Activated naive CD8-positive, alpha-beta T cell treated with anti-CD3 and anti-CD28 coated beads, Interleukin-2, amount 10 ng/mL, durations not matched to agents 7 days and 5 days (primary cell): ENCODE measurements at places on chromosomes 5 and 9. TPM values are rescaled to one million over a fixed set of nuclear protein-coding genes. Genes with fewer than 3 reads are reported as not detected.

DNA sequence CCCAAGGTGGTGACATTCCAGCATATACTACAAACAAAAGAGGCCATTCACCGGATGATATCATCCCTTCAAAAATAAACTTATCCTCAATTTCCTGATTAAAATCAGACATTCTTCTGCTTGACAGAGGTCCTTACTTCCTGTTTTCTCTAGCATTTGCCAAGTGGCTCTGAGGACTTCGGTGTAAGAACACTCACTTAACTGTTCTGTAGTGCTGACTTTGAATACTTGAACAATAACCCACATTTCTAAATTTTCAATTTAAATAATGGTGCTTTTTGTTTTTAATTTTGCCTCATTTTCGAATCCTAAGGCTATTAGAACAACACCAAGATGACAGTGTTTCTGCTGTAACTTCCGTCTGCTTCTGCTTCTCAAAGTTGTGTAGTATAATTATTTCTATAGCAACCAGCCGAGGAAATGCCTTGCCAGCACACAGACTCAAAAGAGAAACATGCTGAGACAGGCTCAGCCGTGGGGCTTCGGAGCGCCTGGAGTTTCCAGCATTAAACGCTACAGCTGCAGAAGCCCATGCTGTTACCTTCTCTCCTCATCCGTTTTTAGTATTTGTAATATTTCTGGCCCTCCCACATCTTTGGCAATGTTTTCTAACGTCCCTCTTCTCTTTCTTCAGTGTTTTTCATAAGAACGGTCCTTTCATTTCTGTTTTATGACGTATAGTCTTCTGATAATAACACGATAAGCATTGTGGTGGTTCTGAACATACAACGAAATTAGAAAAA lies 19.5 kb upstream of the ANXA1 start:
- H3K36me3 ChIP-seq = no peaks in the 10 kb centered on the region
- peak; percentile 65 for DNase-seq
- peaks cover 23% of the 10 kb centered on the region for H3K4me1 ChIP-seq
- H3K27me3 ChIP-seq = no peaks in the 10 kb centered on the region
- peak overlapping the region; percentile 97 for H3K27ac ChIP-seq
- peak overlapping the region; percentile 90 for H3K4me3 ChIP-seq

DNA sequence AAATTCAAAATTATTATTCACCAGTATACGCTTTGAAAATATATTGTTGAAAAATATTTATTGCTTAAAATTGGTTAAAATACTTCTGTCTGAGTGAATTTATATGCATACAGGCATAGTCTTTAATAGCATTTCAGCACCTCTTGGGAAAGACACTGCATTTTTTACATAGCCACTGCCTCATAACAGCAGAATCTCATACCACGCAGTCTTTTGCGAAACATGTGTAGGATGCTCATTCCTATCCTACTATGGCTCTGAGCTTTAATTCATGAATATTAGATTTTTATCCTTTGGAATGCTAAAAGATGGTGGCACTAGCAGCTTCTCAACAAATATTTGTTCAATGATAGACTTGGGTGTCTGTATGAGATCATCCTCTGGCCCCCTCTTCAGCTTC lies 94.0 kb upstream of the SH3GL2 start:
- no peak for DNase-seq
- H3K4me1 ChIP-seq = no peaks in the 10 kb centered on the region

DNA sequence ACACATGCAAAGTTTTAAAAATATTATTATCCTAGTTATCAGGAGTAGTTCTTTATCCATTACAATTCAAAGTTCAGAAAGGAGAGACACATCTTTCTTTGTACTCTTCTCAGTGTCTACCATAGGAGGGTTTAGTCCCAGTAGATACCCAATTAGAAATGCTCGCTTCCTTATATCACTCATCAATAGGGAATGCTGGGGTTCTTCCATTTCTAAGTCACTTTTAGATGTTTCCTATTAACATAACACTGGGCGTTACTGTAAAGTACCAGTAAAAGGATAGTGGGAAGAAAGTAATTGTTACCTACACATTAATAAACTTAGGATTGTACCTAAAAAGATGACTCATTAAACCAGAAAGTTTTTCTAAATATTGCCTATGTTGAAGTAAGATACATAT lies 348.3 kb upstream of the CDH6 start:
- no peaks in the 10 kb centered on the region for H3K36me3 ChIP-seq
- H3K4me1 ChIP-seq = no peaks in the 10 kb centered on the region
- no peak overlapping the region for H3K27ac ChIP-seq
- H3K4me3 ChIP-seq = no peak overlapping the region

- DNase-seq = peak; percentile 39
- peak overlapping the region; percentile 87 for H3K4me3 ChIP-seq
- H3K27me3 ChIP-seq = peaks cover 20% of the 10 kb centered on the region
- no peaks in the 10 kb centered on the region for H3K36me3 ChIP-seq
Measured at GRCh38 chr5:56480705-56481427, 247.7 kb upstream of the ANKRD55 start.

DNA sequence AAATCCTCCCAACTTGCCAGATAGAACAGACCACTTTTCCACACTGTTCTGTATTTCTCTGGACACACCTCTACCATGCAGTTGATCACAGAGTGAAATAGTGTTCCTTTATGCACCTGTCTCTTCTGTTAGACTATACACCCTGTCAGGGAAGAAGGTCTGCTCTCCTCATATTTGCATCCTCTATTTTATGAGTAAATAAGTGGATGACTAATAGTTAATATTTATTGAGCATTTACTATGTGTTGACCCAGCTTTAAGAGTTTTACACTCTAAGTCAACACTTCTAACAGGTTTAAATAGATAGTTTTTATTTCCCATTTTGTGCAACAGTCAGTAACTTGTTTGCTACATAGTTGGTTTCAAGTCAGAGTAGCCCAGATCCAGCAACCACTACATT lies 452.8 kb upstream of the MPDZ start:
- no peaks in the 10 kb centered on the region for H3K27me3 ChIP-seq
- no peaks in the 10 kb centered on the region for H3K4me1 ChIP-seq
- DNase-seq = no peak
- H3K4me3 ChIP-seq = no peak overlapping the region

- DNase-seq = no peak
- H3K36me3 ChIP-seq = no peaks in the 10 kb centered on the region
- H3K27ac ChIP-seq = no peak overlapping the region
- no peak overlapping the region for H3K4me3 ChIP-seq
- H3K4me1 ChIP-seq = peaks cover 9% of the 10 kb centered on the region
Measured at GRCh38 chr9:69013382-69013727, 558 bp downstream of the PRKACG start.

- H3K36me3 ChIP-seq = no peaks in the 10 kb centered on the region
- DNase-seq = no peak
- H3K27ac ChIP-seq = no peak overlapping the region
- peaks cover 3% of the 10 kb centered on the region for H3K27me3 ChIP-seq
- H3K4me1 ChIP-seq = no peaks in the 10 kb centered on the region
Measured at GRCh38 chr9:7892975-7893374, 93.4 kb upstream of the DMAC1 start.

GRCh38 chr9:85089188-85089969 lies 419.9 kb downstream of the NTRK2 start:
- no peaks in the 10 kb centered on the region for H3K27me3 ChIP-seq
- no peaks in the 10 kb centered on the region for H3K4me1 ChIP-seq
- no peaks in the 10 kb centered on the region for H3K36me3 ChIP-seq
- no peak overlapping the region for H3K4me3 ChIP-seq

- H3K4me3 ChIP-seq = no peak overlapping the region
- no peaks in the 10 kb centered on the region for H3K36me3 ChIP-seq
- no peak overlapping the region for H3K27ac ChIP-seq
- H3K4me1 ChIP-seq = no peaks in the 10 kb centered on the region
Measured at GRCh38 chr9:76759732-76760131, 4.5 kb upstream of the PCA3 start.

DNA sequence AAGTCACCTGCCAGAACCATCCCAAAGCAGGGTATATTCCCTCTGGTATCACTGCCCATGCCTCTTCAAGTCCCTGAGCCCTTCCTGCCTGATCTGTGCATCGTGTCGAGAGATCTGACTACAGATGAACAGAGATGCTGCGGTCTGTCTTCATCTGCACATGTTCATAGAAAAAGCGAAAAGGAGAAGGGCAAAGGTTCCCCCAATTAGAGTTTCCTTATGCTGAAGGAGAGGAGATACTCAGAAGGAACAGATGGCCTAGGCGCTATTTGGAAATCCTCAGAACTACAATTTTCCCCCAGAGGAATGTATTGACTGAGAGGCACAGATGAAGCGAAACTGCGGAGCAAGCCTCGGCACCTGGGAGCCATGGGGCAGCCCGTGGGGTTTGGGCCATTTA lies 170.9 kb downstream of the SEC61B start:
- peaks cover 5% of the 10 kb centered on the region for H3K27me3 ChIP-seq
- H3K4me3 ChIP-seq = no peak overlapping the region
- no peak overlapping the region for H3K27ac ChIP-seq
- no peak for DNase-seq
- H3K36me3 ChIP-seq = no peaks in the 10 kb centered on the region

- peaks cover 2% of the 10 kb centered on the region for H3K27me3 ChIP-seq
- no peak for DNase-seq
- H3K36me3 ChIP-seq = no peaks in the 10 kb centered on the region
- no peak overlapping the region for H3K4me3 ChIP-seq
- H3K4me1 ChIP-seq = no peaks in the 10 kb centered on the region
Measured at GRCh38 chr5:58498340-58498942, 7.2 kb downstream of the GAPT start.

NRARP gene
- 1.2 TPM for total RNA-seq

IL12B gene
- total RNA-seq = not detected
